ENCODE measurements at places on chromosomes 2 and 18. TPM values are rescaled to one million over a fixed set of nuclear protein-coding genes. Genes with fewer than 3 reads are reported as not detected.

DNA sequence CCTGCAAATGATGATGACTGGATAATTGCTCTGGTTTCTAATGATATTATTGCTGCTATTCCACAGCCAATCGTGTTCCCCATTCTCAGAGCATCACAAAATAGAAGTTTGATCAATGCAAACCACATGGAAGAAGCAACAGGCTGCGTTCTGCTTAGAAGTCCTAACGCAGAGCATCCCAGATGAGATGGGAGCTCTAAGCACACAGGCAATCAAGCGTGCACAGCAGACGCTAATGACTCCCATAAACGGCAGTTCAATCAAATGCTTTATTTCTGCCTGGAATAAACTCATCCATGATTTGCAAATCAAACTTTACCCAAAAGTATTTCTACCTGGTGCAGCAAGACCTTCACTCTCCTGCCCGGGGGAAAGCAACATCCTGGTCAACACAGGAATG is 304.2 kb downstream of the FBXO15 start:
- no peak for DNase-seq

DNA sequence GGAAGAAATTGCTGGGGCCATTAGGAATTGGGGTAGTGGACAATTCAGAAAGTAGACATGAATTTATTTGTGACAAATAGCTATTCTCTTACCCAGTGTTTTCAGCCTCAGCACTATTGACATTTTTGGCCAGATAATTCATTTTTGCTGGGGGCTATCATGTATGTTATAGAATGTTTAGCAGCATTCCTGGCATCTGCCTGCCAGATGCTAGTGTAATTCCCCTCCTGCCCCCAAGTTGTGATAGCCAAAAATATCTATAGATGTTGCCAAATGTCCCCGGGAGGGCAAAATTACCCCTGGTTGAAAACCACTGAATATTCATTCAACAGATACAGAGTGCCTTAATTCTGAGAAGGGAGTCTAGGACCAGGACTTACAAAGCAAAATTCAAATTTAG is 183.6 kb downstream of the BABAM2 start:
- DNase-seq = no peak

DNA sequence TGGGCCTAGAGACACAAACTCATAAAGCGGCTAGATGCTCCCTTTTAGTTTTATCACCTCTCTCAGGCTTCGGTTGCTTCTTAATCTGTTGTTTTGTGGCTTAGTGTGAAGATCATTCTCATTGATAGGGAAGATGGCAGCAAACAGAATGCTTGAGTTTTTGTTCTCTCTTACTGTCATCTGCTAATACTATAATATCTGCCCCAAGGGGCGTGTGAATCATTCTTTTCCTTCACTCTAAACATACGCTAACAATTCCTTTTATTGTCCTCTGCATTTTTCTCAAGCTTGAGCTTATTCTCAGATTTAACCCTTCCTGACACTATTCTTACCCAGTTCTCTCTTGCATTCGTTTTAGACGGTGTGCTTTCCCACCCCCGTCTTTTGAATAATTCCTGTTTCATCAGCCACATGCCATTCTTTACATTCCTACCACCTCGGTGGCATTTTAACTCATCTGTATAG is 323.9 kb upstream of the NRP2 start:
- DNase-seq = no peak

- no peak for DNase-seq
Measured at GRCh38 chr2:129829588-129829987, 149.9 kb upstream of the RAB6C start.

DNA sequence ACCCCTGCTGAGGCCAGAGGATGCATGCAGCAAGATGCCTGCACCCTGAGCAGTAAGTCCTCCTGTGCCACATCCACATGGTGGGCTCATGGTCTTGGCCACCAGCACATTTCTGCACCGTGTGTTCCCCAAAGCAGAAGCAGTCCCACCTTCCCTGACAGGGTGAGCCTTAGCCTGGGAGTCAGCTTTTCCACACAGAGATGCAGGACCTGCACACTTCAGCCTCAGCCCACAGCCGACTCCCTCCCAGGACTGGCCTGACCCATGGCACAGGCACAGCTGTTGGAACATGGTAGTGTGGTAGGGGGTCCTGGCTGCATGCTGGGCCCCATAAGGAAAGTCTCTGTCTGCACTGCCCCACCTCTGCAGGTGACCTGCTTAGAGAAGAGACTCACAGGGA is 5.0 kb downstream of the SNED1 start:
- no peak for DNase-seq

- no peak for DNase-seq
Measured at GRCh38 chr18:59218018-59218417, 1.9 kb upstream of the GRP start.

- no peak for DNase-seq
Measured at GRCh38 chr2:65503746-65504145, 71.3 kb upstream of the SPRED2 start.

DNA sequence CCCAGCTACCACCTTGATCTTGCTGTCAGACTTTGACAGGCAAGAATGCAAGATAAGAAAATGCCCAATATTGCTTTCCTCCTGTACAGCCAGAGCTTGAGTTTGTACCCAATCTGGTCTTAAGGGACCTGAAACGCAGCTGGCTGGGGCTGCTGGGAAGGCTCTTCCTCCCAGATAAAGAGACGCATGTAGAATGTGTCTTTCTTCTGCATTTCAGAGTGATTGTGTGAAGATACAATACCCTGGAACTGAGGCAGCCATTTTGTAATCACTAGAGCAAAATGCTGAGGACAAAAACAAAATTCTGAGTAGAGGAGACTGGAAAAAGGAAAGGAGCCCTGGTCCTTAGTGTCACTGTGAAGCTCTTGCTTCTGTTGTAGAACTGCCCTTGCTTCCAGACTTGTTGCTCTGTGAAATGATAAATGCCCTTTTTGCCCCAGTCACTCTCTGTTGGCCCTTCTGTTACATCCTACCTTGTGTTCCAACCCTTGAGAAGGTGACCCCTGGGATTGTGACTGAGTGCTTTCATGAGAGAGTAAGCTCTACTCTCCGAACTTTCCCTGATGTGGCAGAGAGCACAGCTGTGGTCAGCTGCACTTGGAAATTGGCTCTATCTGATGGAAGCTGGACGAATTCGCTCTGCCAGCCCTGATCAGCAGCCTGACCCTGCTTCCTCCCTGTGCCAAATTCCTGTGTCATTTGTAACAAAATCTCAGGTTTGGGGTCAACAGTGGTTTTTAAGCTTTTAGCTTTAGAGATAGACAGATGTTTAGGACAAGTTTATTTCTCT is 137.4 kb upstream of the RBMS1 start:
- DNase-seq = no peak

DNA sequence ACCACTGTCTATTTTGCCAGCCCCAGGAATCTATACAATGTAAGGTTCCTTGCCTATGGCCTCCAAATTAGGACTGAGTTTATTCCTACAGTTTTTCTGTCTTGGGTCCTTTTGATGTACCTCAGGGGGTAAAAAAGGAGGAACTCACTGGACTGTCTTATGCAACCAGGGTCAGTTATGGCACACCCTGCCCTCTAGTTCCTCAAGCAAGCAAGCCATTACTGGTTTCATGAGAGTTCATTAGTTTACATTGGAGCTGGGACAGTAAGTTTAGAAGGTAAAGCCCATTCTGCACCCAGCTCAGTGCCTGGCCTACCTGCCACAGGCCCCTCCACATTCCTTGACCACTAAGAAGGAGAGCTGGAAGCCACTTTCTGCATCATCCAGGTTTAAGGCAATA is 68.7 kb upstream of the WIPF1 start:
- no peak for DNase-seq

DNA sequence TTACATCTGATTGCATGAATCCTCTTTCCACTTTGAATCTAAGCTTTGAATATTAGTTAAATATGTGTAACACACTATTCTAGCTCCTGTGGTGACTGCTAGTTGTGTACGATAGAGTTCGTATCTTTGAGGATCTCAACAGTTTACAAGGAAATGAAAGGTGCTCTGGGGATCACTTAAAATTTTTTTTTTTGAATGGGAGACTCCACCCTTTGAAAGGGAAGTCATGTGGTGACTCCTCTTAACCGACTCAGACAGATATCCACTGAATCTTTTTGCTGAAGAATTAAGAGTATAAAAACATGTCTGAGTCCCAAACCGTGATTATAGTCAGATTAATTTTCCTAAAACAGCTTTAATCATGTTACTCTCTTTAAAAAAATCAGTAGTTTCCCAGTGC is 4.0 kb downstream of the CLIP4 start:
- no peak for DNase-seq

GRCh38 chr18:31576670-31577069 is 15.0 kb upstream of the TTR start:
- no peak for DNase-seq

TMEM37 gene
- not detected for total RNA-seq

SETBP1 gene
- 1.2 TPM for total RNA-seq

FAM136A gene
- total RNA-seq = 47.7 TPM

FRZB gene
- total RNA-seq = not detected

MRO gene
- not detected for total RNA-seq

SLC4A1AP gene
- 23.9 TPM for total RNA-seq

CXCR1 gene
- total RNA-seq = not detected
